ENCODE measurements at places on chromosomes 5 and 9.

DNA sequence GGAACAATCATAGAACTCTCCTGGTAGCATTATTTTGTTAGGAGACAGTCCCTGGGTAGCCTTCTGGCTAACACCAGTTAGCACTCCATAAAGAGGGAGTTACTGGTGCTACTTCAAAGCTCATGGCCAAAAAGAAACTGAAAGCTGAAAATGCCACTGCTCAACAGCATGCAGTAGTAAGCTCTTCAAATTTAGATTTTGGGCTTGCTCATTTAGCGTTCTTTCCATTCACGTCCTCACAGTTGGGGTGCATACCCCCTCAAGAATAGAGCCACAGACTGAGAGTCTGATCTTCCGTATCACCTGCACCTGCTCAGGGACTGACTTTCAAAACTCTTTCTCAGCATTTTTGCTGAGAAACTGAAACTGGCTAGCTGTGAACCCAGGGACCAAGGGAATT lies 24.7 kb downstream of the NTRK2 start:
- DNase-seq: no peak

DNA sequence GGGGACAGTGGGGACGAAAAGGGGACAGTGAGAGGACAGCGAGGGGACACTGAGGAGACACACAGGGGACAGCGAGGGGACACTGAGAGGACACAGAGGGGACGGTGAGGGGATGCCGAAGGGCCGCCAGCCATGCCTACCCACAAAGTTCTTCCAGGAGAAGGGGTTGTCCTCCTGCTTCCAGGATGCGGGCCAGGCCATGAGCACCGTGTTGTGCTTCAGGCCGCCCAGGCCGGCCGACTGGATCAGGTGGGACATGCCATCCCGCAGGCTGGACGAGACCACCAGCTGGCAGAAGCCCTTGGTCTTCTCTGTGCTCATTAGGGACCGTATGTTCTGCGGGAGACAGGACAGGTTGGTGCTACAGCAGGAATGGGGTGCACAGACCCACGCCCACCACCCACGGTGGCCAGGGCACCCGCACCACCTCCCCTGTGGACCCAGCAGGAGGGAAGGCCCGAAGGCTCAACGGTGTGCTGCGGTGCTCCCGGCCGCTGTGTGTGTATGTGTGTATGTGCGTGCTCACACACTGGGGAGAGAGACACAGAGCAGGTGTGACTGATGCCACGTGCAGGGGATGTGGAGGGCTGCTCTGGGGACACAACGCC lies 46.6 kb downstream of the SLC12A7 start:
- DNase-seq: no peak

GRCh38 chr5:13316176-13316575 lies 628.3 kb downstream of the DNAH5 start:
- DNase-seq: no peak

DNA sequence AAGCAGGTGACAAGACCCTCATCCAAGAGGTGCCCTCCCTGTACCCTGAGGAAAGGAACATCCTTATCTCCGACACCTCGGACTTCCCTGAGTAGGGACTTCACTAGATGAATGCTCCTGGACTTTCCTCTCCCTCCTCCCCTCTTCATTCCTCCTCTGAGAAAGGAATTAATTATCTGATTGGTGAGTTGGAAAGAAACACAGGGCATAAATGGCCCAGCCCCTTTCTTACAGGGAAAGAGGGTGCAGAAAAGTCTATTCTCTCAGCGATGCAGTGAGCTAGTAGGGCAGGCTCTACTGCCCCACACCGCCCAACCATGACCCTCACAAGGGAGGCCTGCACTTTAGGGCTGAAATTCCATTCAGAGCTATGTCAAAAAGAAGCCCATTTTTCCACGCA lies 87.5 kb downstream of the TTC39B start:
- DNase-seq: no peak

- no peak for DNase-seq
Observed at GRCh38 chr5:67133776-67134175, 62.8 kb downstream of the CD180 start.

DNA sequence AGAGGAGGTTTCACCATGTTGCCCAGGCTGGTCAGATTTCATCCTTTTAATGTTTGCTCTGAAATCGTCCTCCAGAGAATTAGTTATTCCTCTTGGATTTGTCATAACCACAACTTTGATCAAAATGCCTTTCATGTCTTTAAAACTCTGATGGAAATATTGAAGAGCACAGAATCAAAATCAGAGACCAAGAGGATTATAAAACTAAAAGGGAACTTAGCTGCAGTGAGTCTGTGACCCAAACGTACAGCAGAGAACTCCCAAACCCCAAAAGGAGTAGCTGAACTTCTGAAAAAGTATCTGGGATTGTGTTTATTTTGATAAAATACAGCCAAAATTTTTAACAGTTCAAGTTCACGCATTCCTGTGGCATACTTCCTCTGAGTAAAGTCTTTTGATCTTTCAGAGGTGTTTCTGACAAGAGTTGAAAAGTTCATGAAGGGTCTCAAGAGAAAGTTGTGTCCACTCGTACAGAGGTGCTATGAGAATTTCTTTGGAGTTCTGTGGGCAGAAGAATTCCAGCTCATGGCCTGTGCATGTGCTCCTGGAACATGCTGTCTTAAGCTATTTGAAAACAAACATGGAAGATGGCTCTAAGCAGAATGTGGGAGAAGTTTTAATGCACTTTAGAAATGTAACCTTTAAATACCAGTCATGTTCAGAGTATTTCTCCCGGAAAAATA lies 124.0 kb downstream of the ESM1 start:
- DNase-seq: no peak

- no peak for DNase-seq
Observed at GRCh38 chr5:23314827-23315226, 192.6 kb upstream of the PRDM9 start.

- DNase-seq: no peak
Observed at GRCh38 chr5:45288746-45289145, 407.4 kb downstream of the HCN1 start.

GRCh38 chr5:15073453-15073852 lies 201.9 kb upstream of the ANKH start:
- DNase-seq: no peak

DNA sequence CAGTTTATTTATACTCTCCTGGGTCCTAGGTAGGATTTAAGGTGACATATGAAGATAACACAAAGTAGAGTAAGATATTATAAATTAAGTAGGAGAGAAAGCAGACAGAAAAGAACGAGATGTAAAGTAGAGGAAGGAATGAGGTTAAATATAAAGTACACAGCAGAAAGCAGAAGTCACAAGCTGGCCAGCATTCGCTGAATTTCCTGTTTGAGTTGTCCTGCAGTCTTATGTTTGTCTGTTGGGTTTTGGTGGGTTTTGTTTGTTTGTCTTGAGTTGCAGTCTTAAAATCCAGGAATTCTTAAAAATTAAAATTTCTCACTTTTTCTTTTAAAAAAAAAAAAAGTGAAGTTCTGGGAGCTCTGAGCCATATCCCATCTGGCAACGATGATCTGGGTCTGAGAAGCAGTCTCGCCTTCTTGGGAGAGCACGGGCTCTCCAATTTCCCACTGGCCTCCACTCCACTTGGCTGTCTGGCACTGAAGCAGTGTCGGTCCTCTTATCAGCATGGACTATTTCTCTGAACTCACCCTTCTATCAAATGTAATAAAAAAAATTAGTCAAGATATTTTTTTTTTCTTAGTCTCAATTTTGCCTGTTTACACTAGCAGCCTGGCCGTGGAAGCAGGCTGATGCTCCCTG lies 2.0 kb downstream of the S100Z start:
- no peak for DNase-seq

GRCh38 chr9:113932906-113933584 lies 56.9 kb downstream of the ZNF618 start:
- no peak for DNase-seq

DNA sequence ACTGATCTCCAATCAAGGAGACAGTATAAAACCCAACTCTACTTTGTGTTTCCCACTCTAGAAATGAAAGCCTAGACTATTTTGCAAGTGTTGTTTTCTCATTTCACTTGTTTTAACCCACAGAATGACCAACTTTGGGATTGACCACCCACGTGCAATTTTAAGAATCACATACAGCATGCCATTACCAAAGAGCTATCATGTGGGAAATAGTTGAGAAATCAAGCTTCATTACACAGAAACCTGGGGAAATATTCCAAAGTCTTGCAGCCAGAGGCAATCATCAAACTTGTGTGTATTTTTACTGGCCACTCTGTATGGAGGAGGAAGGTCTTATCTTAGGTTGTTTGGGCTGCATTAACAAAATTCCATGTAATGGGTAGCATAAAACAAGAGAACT lies 451.4 kb upstream of the DAB2 start:
- no peak for DNase-seq

GRCh38 chr9:89440548-89440947 lies 57.4 kb downstream of the SEMA4D start:
- DNase-seq: no peak

GRCh38 chr9:121503444-121503843 lies 3.8 kb upstream of the GGTA1 start:
- DNase-seq: no peak

DNA sequence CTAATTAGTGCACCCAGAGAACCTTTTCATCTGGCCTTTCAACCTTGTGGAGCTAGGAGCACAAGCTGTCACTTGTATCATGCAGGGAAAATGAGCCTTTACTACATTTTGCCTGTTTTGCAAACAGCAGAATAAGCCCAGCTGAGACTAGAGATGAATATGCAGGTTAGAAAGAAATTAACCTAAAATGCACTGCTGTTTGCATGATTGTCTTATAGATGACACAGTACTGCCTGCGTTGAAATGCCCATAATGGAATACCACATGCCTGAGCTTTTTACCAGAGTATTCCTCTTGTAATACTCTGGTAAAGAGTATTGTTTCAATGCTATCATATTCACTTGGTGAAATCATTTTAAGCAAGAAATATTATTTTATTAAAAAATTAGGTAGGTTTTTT lies 90.7 kb downstream of the SNX24 start:
- no peak for DNase-seq

- no peak for DNase-seq
Observed at GRCh38 chr5:178496214-178496613, 94.0 kb downstream of the COL23A1 start.

DNA sequence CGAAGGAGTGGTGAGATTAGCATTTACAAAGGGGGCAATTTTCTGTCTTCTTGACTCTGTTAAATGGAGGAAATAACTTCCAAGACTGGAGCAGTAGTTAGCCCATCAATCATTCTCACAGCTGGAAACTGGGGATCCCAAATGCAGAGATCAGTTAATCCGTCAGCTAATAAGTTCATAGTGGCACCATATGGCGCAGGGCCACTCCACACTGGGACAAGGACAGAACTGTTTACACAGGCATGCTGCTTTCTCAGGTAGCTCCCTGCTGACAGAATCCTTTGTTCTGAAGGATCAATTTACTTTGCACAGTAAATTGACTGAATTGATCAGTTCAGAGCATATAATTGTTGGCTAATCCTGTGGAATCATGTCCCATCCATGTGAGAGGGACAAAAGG lies 395.7 kb downstream of the TMEM161B start:
- no peak for DNase-seq

DNA sequence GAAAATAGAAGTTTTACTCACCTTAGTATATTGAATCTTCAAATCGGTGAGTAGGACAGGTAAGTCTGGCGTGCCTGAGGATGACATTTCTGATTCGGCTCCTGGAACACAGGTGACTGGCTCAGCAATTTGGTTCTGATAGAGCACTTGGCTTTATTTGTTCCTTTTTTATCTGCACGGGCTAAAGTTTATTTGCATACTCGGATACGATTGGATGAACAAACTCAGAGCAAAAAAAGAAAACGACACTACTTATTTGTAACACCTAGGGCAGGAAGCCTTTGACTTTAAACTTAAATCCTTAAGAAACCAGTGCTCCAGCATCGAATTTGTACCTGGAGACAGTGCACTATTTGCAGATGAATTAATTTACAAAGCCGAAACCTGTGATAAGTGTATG lies at the start of gene ALDH1A1:
Gene ALDH1A1, minus strand, starts transcription at position 140 of the 400 bp plus-strand sequence. Its CDS starts 53 bp downstream, at position 87.
- DNase-seq: peak; percentile 63

GRCh38 chr5:67346611-67347010 lies 150.0 kb upstream of the CD180 start:
- no peak for DNase-seq

DNA sequence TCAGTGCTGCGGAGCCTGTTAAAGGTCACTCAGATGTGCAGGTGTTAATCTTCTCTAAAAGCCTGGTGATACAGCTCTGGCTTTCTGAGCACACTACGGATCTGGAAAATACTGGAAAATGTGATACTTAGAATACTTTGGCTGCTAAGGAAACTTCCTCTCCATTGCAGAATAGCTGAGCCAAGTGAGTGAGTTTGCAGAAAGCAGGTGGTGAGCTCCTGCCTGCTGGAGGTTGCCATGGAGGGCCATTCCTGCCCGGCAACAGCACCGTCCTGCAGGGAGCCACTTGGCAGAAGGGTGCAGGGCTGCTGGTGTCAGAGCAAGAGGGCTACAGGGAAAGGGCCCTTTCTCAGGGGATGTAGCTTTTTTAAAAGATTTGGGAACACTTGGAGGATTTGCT lies 40.7 kb downstream of the SECISBP2 start:
- peak; percentile 38 for DNase-seq

All from lung microvascular endothelial cell (primary cell).